CD4-positive, alpha-beta T cell treated with Interleukin-17A for 1 hour (primary cell): ENCODE measurements at places on chromosomes 5 and 9.

- no peak for DNase-seq
Measured at GRCh38 chr9:85941966-85942912, 1.3 kb downstream of the NAA35 start.

- no peak for DNase-seq
Measured at GRCh38 chr5:179113945-179114641, 53.9 kb downstream of the ZNF354C start.

- DNase-seq = no peak
Measured at GRCh38 chr9:114050646-114051045, 27.5 kb downstream of the AMBP start.

DNA sequence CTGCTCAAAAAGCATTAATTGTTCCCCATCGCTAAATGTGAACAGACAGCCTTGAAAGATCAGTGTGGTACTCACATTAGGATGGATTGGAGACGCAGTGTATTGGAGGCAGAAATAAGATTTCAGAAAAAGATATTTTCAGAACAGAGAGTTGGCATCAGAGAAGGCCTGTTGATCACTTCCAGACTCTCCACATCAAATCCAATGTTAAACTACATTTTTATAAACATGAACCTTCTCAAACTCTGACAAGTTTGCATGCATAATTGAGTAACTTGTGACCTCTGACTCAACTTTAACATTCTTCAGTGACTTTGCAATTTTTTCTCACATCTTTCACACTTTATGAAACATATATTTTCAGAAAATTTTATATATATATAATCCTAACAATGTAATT, 919.6 kb upstream of the SEMA6A start:
- DNase-seq = no peak

GRCh38 chr5:38562444-38563210, 6.2 kb upstream of the LIFR start:
- DNase-seq = no peak

- DNase-seq = no peak
Measured at GRCh38 chr9:130254747-130255630, 10.6 kb upstream of the HMCN2 start.

- DNase-seq = no peak
Measured at GRCh38 chr5:95915999-95916686, 45.5 kb downstream of the ELL2 start.

DNA sequence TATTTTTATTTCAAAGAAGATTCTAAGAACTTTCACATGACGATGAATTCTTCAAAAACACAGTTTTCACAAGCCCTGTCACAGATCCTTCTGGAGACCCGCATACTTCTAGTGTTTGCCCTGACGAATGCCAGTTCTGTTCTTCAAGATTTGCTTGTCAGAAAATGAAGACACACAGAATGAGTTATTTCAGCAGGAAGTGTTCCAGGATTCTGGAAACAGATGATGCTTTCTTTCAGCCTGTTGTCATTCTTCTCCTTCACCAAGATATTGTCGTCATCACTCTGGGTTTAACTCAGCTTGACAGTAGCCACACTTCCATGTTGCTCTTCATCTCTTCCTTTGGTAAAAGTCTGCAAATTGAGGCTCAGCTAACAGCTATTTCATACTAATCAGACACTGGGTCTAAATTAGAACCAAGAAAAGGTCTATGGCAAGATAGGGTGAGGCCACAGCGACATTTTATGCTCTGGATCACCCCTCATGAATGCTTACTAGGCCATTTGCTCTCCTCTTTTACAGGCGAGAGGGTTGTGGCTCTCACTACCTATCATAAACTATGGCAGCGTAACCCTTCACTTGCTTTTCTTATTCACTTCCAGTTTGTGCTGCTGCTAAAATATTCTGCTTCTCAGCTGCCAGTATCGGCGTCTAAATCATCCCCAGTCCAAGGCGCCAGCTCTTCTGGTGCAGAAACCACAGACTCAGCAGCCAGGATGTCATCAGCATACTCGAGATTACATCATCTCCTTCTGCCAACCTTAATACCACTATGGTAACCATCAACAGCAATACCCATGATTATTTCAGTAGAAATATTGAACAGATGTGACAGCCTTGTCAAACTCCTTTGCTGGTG, 159.6 kb upstream of the TBCA start:
- DNase-seq = peak; percentile 26

DNA sequence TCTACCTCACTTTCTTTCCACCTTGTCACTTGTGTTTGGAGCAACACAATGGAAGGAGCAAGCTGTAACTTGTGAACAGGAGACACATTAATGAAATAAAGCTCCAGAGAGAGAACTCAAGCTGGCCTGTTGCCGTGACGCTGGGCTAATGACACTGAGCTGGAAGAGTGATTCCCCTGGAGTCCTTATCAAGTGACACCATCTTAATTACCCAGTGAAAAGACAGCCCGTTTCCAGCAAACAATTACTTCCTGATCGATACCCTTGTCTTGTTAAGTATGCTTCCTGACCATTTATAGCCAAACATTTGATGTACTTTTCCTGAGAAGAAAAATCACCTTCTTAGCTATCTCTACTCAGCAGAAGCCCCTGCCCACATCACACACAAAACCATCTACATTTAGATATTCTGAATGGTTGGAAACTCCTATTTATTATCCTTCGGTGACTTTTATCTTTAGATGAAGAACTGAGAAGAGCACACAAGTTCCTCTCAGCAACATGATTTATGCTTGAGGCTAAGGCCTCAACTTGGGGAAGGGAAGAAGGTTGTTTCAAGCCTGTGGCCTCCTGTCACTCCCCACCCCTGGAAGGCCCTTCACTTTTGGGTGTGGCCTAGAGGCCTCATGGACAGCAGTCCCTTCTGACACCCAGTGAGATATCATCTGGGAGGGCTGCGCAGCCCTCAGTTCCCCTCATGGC, 34.1 kb downstream of the CRHBP start:
- DNase-seq = no peak

DNA sequence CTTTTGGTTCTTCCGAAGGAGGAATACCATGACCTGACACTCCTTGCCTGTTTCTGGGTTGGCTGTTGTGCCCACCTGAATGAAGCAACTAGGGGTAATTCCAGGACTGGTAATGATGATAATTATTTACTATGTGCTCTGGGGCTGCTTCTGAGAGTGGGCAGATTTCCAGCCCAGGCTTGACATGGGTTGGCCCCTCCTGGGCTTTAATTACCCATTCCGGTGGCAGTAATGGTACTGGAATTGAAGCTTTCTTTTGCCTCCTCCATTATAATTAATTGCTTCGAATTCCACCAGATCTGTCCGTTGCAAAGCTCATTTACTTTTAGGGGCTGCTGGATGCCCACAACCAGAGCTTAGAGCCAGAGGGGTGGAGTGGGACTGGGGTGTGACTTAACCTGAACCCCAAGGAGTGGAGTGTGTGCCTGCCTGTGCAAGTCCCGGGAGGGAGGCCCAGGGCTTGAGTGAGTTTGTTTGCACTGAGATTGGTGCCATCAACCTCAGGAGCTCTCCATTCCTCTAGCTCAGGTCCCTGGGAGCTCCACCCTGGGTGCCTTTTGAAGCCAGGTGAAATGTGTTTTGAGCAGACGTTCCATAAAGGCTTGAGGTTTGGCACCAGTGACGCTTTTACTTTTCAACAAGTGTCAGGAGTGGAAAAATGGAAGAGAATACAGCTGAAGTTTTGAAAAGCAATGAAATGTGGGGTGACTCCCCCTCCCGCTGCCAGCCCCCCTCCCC, 214.6 kb downstream of the PDZD2 start:
- no peak for DNase-seq

DNA sequence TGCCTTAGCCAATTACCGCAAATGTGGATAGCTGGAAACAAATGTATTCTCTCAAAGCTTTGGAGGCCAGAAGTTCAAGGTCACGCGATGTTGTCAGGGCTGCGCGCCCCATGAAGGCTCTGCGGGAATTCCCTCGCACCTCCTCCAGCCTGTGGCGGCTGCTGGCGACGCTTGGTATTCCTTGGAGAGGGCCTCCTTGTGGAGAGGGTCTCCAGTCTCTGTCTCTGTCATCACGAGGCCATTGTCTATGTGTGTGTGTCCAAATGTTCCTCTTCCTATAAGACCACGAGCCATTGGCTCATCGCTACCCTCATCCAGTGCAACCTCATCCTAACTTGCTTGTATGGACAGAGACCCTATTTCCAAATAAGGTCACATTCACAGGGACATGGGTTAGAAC, 97.5 kb downstream of the ANKRD33B start:
- no peak for DNase-seq

DNA sequence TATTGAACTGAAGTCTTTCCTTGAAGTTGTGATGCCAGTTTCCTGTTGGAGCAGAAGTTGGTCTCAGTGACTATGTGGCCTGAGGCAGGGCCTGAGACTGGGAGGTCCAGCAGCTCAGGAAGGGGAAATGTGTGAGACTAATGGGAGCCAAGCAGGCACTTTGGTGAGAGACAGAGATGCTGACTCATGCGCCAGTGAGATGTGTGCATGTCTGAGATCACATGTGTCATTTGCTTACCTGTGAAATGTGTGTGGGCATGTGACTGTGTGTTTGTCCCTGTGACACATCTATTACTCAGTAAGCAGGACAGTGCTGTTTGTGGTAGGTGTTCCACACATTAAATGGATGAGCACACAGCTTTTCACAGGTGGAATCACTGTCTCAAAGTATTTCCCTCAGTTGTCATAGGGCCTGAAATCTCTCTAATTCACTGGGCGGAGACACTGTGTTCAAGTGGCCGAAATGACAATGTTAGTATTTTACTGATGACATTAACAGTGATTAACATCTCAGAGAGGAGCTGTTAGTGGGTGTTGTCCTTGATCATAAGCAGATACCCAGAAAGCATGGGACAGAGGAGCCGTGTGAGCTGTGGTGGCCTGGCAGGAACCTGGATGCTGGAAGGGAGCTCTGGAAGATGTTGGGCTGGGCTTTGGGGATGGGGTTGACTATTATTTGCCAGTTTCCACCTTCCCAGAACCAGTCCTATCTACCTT, 7.4 kb downstream of the NPR2 start:
- no peak for DNase-seq

GRCh38 chr9:75013735-75014134, 14.4 kb downstream of the CARNMT1 start:
- DNase-seq = no peak

DNA sequence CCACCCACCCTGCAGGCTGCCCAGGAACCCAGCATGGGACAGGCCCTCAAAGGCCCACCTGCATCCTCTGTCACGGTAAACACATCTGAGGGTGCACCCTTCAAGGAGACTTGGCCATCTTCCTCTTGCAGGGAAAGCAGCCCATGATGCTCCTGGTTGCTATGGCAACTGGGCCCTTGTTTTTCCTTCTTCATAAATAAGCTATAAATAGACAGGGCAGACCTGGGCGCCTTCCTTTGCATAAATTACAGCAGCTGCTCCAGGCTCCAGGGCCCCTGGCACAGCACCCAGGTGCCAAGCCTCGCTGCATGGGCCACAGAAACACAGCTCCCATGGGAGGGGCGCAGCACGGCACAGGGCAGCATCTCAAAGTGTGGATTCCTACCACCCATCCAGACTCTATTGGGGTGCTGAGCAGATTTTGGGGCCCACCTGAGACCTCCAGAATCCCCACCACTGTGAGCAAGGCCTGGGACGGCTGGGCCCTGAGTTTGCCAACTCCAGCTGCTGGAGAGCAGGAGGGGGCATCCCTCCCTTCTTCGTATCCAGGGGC, 5.8 kb upstream of the PSMB7 start:
- no peak for DNase-seq

GRCh38 chr5:64210866-64211265, 45.2 kb downstream of the RNF180 start:
- DNase-seq = no peak

DNA sequence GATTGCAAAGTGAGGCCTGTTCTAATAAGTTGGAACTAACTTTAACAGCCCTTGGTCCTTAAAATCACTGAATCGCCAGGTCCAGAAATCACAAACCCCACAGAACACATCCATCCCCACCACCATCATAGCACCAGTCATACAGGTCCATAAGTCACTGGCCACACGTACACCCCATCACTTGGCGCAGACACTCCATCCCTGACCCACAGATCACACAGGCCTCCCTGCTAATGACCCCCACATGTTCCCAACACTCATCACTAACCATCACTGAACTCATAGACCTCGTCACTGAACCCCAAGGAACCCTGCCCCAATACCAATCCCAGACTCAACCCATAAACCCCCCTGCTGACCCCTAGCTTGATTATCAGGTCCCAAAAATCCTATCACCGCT, 41.2 kb upstream of the ZNF300 start:
- DNase-seq = no peak

DNA sequence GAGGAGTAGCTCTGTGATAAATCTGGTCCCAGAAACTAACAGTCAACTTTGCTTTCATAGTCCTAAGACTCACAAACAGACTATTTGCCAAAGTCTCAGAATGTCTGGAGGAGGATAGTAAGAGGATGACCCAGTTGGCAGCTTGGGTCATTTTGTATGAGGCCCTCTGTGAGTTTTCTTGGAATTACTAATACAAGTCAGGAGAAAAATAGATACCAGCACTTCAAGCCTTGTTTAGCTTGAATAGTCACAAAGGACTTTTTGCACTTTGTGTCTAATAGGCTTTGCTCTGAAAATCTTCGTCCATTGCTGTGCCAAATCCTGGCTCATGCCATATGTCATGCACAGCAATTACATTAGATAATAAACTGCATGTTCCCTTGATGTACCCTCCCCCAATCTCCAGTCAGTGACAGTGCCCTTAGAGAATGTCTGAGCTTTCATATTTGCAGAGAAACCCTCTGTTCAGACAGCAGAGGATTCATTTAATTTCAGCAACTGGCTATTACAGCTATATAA, 612.8 kb downstream of the CSNK1G3 start:
- no peak for DNase-seq

DNA sequence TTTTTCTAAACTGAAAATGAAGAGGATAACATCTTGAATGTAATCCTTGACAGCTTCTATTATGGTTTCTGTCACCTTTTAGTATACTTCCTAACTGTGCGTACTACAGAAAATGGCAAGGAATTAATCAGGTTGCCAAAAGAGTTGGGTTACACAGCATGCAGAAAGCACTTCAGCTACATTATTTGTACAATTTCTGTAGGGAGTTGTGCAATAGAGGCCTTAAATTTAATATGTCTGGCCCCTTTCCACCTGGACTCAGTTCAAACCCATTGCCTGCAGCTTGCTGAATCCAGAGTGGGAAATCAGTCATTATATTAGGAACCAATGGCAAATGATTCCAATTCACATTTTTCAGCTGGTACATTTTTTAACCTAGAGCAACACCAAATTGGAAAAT, 549.7 kb downstream of the CSNK1G3 start:
- DNase-seq = no peak

DNA sequence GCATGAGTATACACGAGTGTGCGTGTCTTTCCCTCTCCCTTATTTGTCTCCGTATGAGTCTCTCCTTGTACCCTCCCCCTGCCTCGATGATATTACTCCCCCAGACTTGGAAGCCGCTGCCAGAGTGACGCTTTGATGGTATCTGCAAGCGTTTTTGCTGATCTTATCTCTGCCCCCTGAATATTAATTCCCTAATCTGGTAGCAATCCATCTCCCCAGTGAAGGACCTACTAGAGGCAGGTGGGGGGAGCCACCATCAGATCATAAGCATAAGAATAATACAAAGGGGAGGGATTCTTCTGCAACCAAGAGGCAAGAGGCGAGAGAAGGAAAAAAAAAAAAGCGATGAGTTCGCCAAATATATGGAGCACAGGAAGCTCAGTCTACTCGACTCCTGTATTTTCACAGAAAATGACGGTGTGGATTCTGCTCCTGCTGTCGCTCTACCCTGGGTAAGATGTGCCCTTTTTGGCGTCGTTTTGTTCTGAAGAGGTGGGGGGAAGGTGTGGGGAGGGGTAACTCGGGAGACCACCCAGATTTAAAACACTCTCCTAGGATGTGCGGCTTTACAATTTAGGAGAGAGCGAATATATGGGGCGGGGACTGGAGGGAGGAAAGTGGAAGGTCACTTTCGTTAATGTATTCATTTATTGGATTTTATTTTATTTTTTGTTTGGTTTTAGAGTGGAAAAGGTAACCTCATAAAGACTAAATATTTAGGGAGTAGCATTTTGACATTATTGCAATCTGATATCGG, at the start of gene GABRG2:
Gene GABRG2, plus strand, starts transcription at position 119 of the 757 bp plus-strand sequence. Its CDS starts 227 bp downstream, at position 346.
- DNase-seq = no peak
